ENCODE measurements at places on chromosomes 13 and 19. TPM values are rescaled to one million over a fixed set of nuclear protein-coding genes. Genes with fewer than 3 reads are reported as not detected.

- H3K27me3 ChIP-seq: no peaks in the 10 kb centered on the region
- DNase-seq: no peak
- peaks cover 5% of the 10 kb centered on the region for H3K36me3 ChIP-seq
- H3K4me1 ChIP-seq: no peaks in the 10 kb centered on the region
- H3K4me3 ChIP-seq: no peak overlapping the region
Measured at GRCh38 chr19:6223461-6224307, 56.1 kb downstream of the MLLT1 start.

DNA sequence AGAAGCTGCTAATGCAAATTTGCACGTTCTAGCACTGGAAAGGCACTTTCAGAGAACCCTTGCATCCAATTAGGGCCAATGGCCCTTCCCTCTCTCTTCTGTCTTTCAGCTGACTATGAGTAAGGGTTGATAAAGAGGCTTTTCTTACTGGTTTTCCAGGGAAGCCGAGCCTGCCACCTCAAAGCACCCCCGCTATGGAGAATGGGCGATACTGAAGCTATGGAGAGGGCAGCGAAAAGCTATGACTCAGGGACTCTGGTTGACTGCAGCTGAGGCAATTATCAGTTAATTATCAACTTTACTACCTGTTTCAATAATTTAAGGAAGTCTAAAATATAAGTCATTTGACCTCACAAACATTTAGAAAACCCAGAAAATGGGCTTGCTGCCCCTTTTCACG, 115.8 kb downstream of the TRPC4 start:
- H3K27me3 ChIP-seq: no peaks in the 10 kb centered on the region
- H3K36me3 ChIP-seq: no peaks in the 10 kb centered on the region
- no peaks in the 10 kb centered on the region for H3K4me1 ChIP-seq
- H3K4me3 ChIP-seq: no peak overlapping the region
- no peak overlapping the region for H3K27ac ChIP-seq
- no peak for DNase-seq

DNA sequence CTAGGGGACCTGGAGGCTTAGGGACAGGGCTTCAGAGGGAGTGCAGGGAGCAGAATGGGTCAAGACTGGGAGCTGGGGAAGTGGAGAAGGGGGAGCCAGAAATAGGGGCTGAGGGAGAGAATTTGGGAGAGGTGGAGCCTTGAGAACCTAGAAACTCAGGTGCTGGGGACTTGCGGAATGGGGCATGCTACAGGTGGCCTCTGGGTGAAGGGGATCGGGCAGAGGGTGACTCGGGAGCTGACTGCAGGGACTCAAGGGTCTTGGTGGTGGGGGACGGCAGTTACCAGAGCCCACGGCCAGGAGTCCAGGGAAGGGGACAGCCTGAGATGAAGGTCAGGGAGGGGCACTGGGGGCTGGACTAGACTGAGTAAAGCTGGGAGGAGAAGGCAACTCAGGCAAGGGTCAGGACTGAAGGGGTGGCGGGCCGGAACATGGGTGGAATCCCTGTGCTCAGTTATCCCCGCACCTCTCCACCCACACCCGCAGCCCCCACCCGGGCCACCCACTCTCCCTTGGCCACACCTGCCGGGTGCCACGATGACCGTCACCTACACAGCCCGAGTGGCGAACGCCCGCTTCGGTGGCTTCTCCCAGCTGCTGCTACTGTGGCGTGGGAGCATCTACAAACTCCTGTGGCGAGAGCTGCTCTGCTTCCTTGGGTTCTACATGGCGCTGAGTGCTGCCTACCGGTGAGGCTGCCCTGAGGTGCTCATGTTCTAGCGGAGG, 628 bp downstream of the BEST2 start:
- H3K36me3 ChIP-seq: peaks cover 12% of the 10 kb centered on the region
- no peak for DNase-seq
- H3K4me3 ChIP-seq: no peak overlapping the region
- H3K4me1 ChIP-seq: peaks cover 4% of the 10 kb centered on the region

DNA sequence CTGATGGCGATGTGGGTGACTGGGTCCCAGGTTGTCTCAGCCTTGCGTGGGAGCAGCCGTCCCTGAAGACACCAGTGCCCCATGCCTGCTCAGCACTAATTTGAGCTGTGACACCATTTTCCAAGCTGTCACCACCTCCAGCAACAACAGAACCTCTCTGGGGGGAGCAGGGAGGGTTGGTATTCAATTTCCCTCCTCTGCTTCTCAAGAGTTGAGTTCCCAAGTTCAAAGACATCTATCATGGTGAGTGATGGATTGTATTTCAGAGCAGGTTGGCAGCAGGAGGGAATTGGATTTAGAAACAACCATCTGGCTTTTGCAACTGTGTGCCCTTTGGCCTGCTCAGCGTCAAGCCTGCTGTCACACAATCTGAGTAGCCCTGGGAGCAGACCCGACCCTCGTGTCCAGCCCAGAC, 46.9 kb upstream of the UQCRFS1 start:
- H3K36me3 ChIP-seq: no peaks in the 10 kb centered on the region
- H3K27ac ChIP-seq: no peak overlapping the region
- peaks cover 6% of the 10 kb centered on the region for H3K27me3 ChIP-seq
- H3K4me3 ChIP-seq: no peak overlapping the region
- no peaks in the 10 kb centered on the region for H3K4me1 ChIP-seq

- H3K27me3 ChIP-seq: peaks cover 1% of the 10 kb centered on the region
- no peaks in the 10 kb centered on the region for H3K36me3 ChIP-seq
- H3K4me1 ChIP-seq: peaks cover 15% of the 10 kb centered on the region
- no peak overlapping the region for H3K27ac ChIP-seq
Measured at GRCh38 chr19:41456342-41456918, 13.5 kb downstream of the ERICH4 start.

APLP1 gene
- 2.6 TPM for total RNA-seq
